ENCODE measurements at places on chromosomes 1 and 21. TPM values are rescaled to one million over a fixed set of nuclear protein-coding genes. Genes with fewer than 3 reads are reported as not detected.

The LRRC38 gene
- not detected for total RNA-seq

The PPIH gene
- 71.3 TPM for total RNA-seq

The SYNC gene
- total RNA-seq, result not detected

The MORC3 gene
- total RNA-seq, result 44.3 TPM

DNA sequence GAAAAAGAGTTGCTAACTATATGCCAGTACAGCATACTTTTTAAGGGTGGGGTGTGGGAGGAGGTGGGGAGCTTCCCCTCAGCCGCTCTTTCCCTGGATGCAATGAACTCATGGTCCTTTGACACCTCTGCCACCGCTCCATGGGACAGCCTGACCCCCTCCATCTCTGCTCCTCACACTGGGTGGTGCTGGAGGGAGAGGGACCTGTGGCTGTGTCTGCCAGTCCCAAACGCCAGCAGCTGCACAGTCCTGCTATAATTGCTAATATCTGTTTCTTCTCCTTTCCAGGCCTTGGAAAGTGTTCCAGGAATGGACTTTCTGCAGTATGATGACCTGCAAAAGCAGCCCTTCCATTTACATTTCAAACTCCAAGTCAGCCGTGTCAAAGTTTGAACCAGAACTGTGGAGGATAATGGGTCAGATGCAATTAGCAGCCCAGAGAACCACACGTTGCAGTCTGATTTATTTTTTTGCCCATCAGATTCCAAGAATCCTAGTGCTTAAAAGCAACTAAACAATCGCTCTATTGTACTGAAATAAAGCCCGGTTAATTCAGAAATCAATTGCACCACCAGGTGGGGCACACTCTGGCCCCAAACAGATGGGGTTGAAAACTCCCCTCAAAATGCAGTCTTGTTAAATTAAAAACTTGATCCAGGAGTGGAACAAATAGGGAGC is 160.7 kb upstream of the LMO4 start:
- no peaks in the 10 kb centered on the region for H3K36me3 ChIP-seq
- H3K4me3 ChIP-seq, result no peak overlapping the region
- DNase-seq, result no peak
- H3K4me1 ChIP-seq, result no peaks in the 10 kb centered on the region
- no peak overlapping the region for H3K27ac ChIP-seq
- peaks cover 18% of the 10 kb centered on the region for H3K27me3 ChIP-seq

- no peak for DNase-seq
- H3K27ac ChIP-seq, result no peak overlapping the region
- no peak overlapping the region for H3K4me3 ChIP-seq
- H3K4me1 ChIP-seq, result no peaks in the 10 kb centered on the region
Observed at GRCh38 chr1:212205843-212206242, 79.4 kb upstream of the PPP2R5A start.

DNA sequence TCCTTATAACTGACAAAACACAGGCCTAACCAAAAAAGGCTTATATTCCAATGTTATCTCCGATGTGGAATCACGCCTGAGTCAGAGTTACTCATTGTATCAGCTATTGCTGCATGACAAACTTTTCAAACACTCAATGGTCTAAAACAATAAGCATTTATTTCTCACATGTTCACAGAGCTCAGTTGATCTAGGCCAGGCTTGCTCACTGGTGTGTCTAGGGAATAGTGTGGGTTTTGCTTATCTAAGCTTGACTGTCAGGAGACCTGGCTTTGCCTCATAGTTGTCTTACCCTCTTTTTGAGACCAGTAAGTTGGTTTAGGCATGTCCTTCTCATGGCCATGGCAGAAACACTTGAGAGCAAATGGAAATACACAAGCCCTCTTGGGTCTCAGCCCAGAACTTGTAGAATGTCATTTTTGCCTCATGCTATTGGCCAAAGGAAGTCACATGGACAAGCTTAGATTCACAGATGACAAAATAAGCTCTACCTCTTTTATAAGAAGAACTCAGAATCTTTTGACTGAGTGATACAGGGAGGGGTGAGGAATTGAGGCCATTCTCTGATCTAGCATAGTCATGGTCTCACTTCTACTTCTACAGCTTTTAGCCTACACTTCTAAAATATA is 130.8 kb downstream of the HMCN1 start:
- no peak for DNase-seq
- no peak overlapping the region for H3K4me3 ChIP-seq
- H3K27ac ChIP-seq, result no peak overlapping the region
- no peaks in the 10 kb centered on the region for H3K4me1 ChIP-seq
- no peaks in the 10 kb centered on the region for H3K36me3 ChIP-seq

DNA sequence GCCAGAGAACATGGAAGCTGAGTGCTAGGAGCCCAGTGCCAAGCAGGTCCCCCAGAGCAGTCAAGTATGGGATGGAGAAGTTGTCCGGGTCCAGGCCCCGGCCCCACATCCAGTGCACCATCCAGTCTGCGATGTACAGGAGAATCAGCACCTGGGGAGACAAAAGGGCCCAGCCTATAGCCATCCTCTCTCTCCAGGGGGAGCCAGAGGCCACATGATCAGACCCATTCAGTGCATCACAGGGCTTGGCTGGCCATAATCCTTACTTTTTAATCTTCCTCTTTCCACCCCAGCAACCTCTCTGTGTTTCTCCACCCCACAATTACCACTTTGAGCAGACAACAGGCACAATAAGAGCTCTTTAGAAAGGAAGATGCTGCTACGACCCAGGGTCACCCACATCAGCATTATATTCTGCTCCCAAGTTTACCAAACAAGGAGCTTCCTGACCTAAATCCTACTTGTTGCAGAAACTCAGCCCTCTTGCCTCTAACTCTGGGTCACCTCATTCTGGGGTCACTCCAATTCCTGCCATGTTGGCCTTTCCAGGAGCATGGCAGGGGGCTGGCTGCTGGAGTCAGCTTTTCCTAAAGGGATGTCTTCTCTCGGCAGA is 16.4 kb upstream of the RAB29 start:
- peaks cover 4% of the 10 kb centered on the region for H3K36me3 ChIP-seq
- no peak overlapping the region for H3K4me3 ChIP-seq
- peak; percentile 67 for DNase-seq

DNA sequence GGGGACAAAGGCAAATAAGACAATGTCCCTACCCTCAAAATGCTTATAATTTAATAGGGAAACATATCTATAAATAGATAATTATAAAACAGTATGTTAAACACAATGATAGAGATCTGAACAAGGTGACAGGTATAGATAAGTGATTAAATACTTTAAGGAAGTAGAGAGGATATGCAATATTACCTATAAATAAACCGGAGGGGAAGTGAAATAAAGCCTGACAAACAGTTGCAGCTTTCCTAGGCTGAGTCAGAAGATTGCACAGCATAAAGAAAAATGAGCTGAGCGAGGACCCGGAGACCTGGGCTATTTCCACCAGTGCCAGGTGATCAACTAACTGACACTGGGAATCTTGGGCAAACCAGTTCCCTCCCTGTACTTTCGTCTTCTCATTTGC is 11.5 kb upstream of the PSRC1 start:
- H3K27ac ChIP-seq, result no peak overlapping the region
- no peak overlapping the region for H3K4me3 ChIP-seq
- H3K27me3 ChIP-seq, result peaks cover 36% of the 10 kb centered on the region
- DNase-seq, result no peak
- H3K36me3 ChIP-seq, result no peaks in the 10 kb centered on the region
- peaks cover 4% of the 10 kb centered on the region for H3K4me1 ChIP-seq

- H3K36me3 ChIP-seq, result peaks cover 3% of the 10 kb centered on the region
- peak overlapping the region; percentile 56 for H3K27ac ChIP-seq
- peaks cover 59% of the 10 kb centered on the region for H3K27me3 ChIP-seq
- peak; percentile 39 for DNase-seq
- H3K4me3 ChIP-seq, result peak overlapping the region; percentile 78
- H3K4me1 ChIP-seq, result peaks cover 60% of the 10 kb centered on the region
Observed at GRCh38 chr1:161725908-161726472, 4.6 kb downstream of the FCRLB start.

DNA sequence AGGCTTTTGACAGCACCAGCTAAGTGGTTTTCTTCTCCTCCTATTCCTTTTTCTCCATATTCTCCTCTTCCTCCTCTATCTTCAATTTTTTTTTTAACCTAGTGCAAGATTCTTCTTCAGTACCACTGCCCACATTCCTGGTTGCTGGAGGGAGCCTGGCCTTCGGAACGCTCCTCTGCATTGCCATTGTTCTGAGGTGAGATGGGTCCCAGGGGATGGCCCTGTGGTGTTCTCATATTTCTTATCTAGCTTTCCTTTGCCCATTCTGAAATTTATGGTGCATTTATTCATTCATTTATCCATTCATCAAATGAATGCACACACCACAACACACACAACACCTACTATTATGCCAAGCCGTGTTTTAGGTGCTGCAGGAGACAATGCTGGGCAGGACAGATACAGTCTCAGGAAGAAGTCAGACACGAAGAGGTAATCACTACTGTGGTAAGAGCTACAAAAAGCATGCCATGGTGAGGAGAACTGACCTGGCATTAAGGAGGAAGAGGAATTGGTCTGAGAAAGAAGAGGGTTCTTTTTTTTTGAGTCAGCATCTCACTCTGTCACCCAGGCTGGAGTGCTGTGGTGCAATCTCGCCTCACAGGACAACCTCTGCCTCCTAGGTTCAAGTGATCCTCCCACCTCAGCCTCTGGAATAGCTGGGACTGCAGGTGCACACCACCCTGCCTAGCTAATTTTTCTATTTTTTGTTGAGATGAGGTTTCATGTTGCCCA is 47.5 kb upstream of the TDRD10 start:
- H3K4me1 ChIP-seq, result peaks cover 20% of the 10 kb centered on the region
- peaks cover 39% of the 10 kb centered on the region for H3K27me3 ChIP-seq
- H3K36me3 ChIP-seq, result peaks cover 39% of the 10 kb centered on the region
- no peak overlapping the region for H3K27ac ChIP-seq

GRCh38 chr1:205188596-205188995 is 22.9 kb downstream of the DSTYK start:
- no peak overlapping the region for H3K27ac ChIP-seq
- H3K4me3 ChIP-seq, result no peak overlapping the region
- H3K4me1 ChIP-seq, result peaks cover 61% of the 10 kb centered on the region
- peaks cover 29% of the 10 kb centered on the region for H3K36me3 ChIP-seq
- H3K27me3 ChIP-seq, result no peaks in the 10 kb centered on the region

- H3K27ac ChIP-seq, result no peak overlapping the region
- H3K27me3 ChIP-seq, result no peaks in the 10 kb centered on the region
- H3K4me3 ChIP-seq, result no peak overlapping the region
Observed at GRCh38 chr1:118160806-118161205, 24.2 kb downstream of the SPAG17 start.

DNA sequence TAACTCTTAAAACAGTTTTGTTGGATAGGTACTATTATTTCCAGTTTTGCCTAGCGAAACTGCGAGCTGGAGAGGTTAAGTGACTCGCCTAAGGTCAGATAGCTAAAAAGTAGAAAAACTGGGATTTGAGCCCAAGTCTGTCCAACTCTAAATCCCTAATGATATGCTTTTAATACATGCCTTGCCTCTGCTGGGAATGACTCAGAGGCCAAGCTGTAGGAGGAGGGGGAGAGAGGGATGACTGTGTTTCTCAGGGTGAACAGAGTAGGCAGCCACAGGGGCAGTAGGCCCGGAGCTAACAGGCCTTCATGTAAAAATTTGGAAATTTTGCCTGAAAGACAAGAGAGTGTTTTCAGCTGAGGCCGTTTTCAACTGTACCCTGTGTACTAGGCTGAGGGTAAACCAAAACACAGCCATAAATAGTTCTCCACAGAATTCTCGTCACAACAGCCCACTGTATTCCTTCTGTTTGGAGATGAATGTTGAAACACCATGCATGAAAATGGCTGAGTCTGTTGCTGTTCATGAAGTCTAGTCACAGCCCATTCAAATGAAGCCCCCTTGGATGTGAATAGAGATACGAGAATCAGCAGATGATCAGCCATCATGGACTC is 107.5 kb upstream of the HOOK1 start:
- DNase-seq, result no peak
- H3K36me3 ChIP-seq, result no peaks in the 10 kb centered on the region
- no peaks in the 10 kb centered on the region for H3K4me1 ChIP-seq
- no peak overlapping the region for H3K27ac ChIP-seq
- no peaks in the 10 kb centered on the region for H3K27me3 ChIP-seq

- DNase-seq, result peak; percentile 58
- no peaks in the 10 kb centered on the region for H3K4me1 ChIP-seq
- H3K27me3 ChIP-seq, result peaks cover 11% of the 10 kb centered on the region
- H3K27ac ChIP-seq, result no peak overlapping the region
- H3K4me3 ChIP-seq, result no peak overlapping the region
Observed at GRCh38 chr1:202274611-202275010, 67.1 kb downstream of the UBE2T start.
